ENCODE measurements at places on chromosomes 5 and 9.
A peak's percentile ranks its signal among the peaks of the same experiment; 100 is the strongest.

GRCh38 chr9:69028754-69029153, 6.8 kb upstream of the FXN start:
- peak; percentile 93 for DNase-seq

DNA sequence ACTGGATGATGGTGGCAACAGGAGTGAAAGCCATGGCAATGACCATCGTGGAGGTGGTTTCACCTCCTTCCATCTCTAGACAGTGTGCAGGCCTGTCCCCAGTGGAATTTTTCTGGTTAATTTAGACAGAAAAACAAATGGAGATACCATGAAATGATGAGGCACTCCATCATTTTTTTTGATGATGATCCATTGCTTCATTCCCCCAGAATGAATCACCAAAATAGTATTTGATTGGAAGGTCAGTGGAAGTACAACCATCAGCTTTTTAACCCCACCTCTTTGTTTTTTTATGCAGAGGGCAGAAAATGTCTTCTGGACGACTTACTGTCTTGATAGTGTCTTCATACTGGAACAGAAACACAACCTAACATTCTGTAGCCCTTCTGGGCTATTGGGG, 42.6 kb upstream of the ADRA1B start:
- no peak for DNase-seq

- DNase-seq = no peak
These were observed 132.2 kb downstream of the CDC42SE2 start for GRCh38 chr5:131396015-131396414.

GRCh38 chr9:84357275-84357674, 16.7 kb upstream of the SLC28A3 start:
- DNase-seq = no peak

- DNase-seq = no peak
These were observed 223.6 kb upstream of the EFNA5 start for GRCh38 chr5:107894361-107894760.
